ENCODE measurements at places on chromosomes 7 and 10. TPM values are rescaled to one million over a fixed set of nuclear protein-coding genes. Genes with fewer than 3 reads are reported as not detected.

- DNase-seq = no peak
These were observed 14.4 kb downstream of the MYO1G start for GRCh38 chr7:44964384-44964830.

DNA sequence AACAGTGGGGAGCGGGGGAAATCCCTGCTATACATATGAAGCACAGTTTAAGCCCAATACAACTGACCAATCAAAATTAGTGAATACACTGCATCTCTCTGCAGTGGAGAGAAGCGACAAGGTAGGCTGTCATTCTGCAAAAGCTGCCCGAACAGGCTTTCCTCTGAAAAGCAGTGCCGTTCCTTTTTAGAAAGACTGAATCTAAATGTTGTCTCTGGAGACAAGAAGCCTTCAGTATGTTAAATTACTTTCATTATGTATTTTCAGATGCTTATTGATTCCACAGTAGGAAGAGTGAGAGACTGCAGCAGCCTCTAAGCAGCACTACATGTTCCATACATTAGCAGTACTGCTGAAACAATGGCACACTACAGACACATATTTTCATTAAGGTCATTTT lies at the start of gene GPR22:
Gene GPR22, plus strand, starts transcription at position 129 of the 400 bp plus-strand sequence. CDS start 4,004 bp downstream, outside the sequence.
- no peak for DNase-seq

Gene ASB10
- total RNA-seq = not detected

DNA sequence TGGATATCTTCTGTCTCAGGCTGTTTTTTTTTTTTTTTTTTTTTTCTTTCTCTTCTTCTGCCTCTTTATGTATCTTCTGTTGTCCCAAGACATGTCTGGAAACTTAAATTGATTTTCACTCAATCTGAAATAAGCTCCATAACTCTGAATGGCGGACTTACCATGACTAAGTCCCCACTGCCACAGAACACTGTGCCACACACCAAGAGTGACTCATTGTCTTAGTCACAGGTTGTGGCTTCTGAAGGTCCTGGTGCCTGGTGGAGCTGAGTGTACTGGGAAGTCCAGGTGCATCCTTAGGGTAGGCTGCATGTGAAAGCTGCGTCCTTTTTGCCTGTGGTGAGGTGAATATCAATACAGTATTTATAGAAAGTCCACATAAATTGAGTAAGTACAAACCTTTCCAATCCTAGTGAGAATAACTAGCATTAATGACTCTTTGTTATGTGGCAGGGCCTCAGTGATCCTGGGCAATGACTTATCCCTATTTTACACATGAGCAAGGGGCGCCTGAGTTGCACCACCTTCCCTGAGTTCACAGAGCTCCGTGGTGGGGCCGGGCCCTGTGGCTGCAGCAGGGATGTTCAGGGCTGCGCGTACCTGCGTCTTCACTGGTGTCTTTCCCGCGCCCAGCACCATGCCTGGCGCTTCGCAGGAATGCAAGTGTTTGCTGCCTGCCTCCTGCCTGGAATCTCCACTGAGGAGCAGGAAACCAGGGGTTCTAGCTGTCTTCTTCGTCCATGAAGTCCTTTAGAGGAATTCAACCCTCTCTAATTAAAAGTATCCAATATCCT lies 4.3 kb downstream of the PFKP start:
- DNase-seq = peak; percentile 91

DNA sequence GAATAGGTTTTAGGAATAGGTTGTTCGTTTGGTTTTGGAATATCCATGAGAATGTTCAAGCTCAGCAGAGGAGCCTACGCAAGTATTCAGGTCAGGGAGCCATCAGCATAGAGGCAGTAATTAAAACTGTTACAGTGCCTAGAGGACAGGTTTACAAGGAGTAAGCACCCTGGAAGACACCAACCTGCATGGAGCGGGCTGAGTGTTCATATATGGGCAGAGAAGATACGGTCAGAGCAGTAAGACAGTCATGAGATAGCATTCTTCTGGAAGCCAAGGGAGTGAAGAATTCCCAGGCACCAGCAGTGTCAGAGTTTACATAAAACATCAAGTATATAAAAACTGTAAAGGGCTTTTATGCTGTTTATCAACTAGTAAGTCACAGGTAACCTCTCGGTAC lies 96.5 kb downstream of the LRRC4 start:
- no peak for DNase-seq

- DNase-seq = no peak
These were observed 105.7 kb upstream of the INHBA start for GRCh38 chr7:41808541-41808940.

GRCh38 chr10:11154333-11154732 lies 136.7 kb downstream of the CELF2 start:
- peak; percentile 24 for DNase-seq

GRCh38 chr10:119396008-119396708 lies 146.4 kb downstream of the RGS10 start:
- DNase-seq = no peak

- no peak for DNase-seq
These were observed 64.6 kb downstream of the SEM1 start for GRCh38 chr7:96645084-96645483.

Gene LRMDA
- total RNA-seq = not detected

GRCh38 chr7:135215698-135216097 lies 4.4 kb upstream of the WDR91 start:
- DNase-seq = no peak

GRCh38 chr10:103021900-103022293 lies 103.8 kb downstream of the CNNM2 start:
- no peak for DNase-seq

DNA sequence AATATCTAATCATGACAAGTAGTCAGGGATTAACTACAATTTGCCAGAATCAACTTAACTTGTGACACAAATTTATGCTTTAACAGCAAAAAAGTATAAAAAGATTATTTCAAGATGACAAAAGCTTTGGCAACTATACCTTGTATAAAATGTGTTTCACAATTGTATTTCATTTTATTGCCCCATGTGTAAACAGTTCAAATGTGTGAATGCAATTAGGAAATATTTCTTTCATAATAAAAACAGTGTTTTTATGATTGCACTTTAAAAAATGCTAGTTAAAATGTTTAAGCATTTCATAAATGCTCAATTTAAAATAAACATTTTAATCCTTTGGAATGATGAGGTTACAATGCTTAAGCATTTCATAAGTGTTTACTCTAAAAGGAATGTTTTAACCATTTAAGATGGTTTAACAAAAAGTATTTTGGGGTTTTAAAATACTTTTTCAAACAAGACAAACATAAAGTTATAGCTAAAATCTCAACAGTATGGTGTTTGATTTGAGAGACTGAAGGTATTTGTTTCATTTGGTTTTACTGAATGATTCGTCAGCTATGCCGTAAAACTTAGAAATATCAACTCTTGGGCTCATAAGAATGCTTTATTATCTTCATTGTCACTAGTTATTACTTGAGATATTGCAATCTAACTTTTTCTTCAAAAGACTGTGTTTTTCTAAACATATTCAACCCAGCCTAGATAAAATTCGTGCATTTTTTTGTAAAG lies 50.1 kb downstream of the SFTPD start:
- no peak for DNase-seq

DNA sequence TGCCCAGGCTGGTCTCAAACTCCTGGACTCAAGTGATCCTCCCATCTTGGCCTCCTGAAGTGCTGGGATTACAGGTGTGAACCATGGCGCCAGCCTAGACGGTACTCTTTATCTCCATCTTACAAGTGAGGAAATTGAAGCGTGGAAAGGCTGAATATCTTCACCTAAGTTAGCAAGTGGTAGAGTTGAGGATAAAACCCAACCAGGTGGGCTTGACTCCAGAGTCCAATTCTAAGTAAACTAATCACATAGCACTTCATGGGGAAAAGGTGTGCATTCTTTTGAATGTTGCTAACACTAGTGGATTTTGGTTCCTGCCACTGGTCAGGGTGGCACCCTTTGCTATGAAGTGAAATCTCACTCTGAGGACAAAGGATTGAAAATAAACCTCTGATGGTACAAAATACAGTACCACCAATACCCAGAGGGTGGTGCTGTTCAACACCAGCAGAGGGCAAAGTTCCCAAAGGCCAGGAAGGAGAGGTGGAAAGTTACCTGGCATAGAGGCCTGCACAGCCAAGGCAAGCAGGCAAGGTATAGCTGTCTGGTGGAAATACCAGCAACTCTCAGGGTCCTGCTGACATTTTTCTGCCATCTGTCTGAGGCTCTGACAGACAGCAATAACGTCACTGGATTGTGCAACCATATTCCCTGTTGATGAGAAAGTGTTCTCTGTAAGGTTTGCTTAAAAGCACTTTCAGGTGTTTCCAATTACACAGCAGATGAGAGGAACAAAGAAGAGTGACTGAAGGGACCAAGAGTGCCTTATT lies 17.6 kb downstream of the ZDHHC16 start:
- DNase-seq = peak; percentile 52

- peak; percentile 51 for DNase-seq
These were observed 295.9 kb downstream of the TNS3 start for GRCh38 chr7:47285860-47286491.

Gene MDFIC
- 67.0 TPM for total RNA-seq

Gene SFTPD
- total RNA-seq = not detected

Data from LHCN-M2 (cell line).